Epithelial cell of proximal tubule (primary cell): ENCODE measurements at places on chromosomes 6 and 20. TPM values are rescaled to one million over a fixed set of nuclear protein-coding genes. Genes with fewer than 3 reads are reported as not detected.

GRCh38 chr6:105791583-105792318, 294.4 kb upstream of the PRDM1 start:
- no peak for DNase-seq

GRCh38 chr20:15317546-15318232, 980.3 kb upstream of the FLRT3 start:
- no peak for DNase-seq

DNA sequence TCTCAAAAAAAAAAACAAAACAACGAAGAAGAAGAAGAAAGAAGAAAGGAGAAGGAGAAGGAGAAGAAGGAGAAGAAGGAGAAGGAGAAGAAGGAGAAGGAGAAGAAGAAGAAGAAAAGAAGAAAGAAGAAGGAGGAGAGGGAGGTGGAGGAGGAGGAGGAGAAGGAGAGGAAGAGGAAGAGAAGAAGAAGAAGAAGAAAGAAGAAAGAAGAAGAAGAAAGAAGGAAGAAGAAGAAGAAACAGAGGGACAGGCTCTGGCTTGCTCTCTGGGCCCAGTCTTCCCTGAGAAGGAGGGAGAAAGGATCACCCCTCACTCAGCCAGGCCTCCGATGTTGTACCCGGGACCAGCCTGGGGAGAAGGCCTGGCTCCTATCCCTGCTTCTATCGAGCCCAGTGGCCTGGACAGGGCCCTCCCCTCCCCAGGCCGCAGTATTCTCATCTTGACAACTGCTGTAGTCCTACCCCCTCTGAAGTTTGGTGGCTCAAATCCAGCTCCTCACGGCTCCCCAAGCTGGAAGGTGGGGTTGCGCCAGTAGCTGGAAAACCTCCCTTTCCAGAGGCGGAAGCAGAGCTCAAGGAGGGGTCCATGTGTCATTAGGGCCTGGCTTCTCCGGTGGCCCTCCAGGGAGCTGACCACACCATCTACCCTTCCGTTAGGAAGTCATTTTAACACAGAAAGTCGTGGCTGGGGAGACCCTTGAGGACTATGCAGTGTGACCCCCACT, 18.9 kb downstream of the C6orf132 start:
- DNase-seq: no peak

Gene CALHM6
- 0.35 and 4.8 TPM in 2 replicates for total RNA-seq

Gene THBS2
- total RNA-seq: 2.5 and 2.7 TPM in 2 replicates

GRCh38 chr20:33578510-33578909, 83.6 kb upstream of the C20orf144 start:
- no peak for DNase-seq

DNA sequence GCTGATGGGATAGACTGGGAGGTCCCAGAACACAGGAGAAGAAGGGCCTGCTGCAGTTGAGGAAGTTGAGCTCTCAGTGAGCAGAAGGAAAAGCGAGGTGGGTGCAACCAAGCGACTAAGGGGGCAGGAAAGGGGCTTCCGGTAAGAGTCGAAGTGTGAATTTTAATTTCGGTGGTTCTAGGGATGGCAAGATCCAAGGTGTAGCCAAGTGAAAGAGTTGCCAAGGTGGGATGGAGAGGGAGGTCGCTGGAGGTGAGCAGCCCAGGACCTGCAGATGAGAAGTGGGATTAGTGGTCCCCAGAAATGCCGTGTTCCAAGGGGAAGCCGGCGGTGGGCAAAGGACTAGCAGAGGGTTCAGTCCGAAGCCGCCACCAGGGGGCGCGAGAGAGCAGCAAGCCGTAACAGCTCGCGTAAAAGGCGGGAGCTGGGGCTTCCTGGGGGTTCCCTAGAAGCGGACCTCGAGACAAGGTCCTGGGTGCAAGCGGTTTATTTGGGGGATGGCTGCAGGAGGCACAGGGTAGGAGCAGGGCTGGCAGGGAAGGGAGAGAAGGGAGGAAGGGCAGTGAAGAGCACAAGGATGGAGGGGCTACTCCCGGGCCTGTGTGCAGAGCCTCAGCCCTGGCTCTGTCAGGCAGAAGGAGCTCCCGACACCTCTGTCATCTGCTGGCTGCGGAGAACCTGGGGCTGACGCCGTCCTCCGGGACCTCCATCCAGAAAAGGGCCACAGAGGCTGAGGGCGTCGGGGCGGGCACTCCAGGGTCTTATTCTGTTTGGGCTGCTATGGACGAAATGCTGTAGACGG, 103.6 kb downstream of the PAX1 start:
- DNase-seq: no peak

Gene CLPSL1
- total RNA-seq: not detected in 2 replicates

Gene SH3BGRL2
- total RNA-seq: 10.3 and 13.9 TPM in 2 replicates

GRCh38 chr6:11096109-11096508, 2.5 kb downstream of the SMIM13 start:
- no peak for DNase-seq

DNA sequence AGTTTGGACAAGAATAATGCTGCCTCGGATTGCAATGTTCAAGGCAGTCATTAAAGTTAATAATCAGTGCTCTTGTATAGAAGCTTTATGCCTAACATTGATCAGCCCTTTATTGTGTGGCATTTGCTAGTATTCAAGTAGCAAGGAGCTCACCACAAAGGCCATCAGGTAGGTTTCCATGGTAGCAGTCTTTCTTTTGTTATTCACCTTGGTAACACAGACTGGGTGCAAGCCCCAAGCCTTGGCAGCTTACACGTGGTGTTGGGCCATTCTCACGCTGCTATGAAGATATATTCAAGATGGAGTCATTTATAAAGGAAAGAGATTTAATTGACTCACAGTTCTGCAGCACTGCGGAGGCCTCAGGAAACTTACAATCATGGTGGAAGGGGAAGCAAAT, 149.3 kb downstream of the ADAT2 start:
- no peak for DNase-seq

- no peak for DNase-seq
These were observed 151.7 kb upstream of the HDDC2 start for GRCh38 chr6:125453516-125453915.

GRCh38 chr6:18121580-18122127, 823 bp downstream of the NHLRC1 start:
- no peak for DNase-seq

GRCh38 chr20:3407040-3407770, at the start of gene DNAAF9:
Gene DNAAF9, minus strand, starts transcription at chr20:3407669. Its CDS starts 112 bp downstream, at chr20:3407557.
- no peak for DNase-seq

Gene CLPSL2
- total RNA-seq: not detected in 2 replicates

Gene RTEL1
- total RNA-seq: 26.5 and 29.1 TPM in 2 replicates

Gene LAMA4
- total RNA-seq: 0.58 and 8.0 TPM in 2 replicates

GRCh38 chr6:12968839-12969558, 252.4 kb downstream of the PHACTR1 start:
- no peak for DNase-seq

GRCh38 chr20:57922083-57922482, 212.3 kb upstream of the PMEPA1 start:
- no peak for DNase-seq

Gene NANP
- 4.4 and 8.8 TPM in 2 replicates for total RNA-seq

DNA sequence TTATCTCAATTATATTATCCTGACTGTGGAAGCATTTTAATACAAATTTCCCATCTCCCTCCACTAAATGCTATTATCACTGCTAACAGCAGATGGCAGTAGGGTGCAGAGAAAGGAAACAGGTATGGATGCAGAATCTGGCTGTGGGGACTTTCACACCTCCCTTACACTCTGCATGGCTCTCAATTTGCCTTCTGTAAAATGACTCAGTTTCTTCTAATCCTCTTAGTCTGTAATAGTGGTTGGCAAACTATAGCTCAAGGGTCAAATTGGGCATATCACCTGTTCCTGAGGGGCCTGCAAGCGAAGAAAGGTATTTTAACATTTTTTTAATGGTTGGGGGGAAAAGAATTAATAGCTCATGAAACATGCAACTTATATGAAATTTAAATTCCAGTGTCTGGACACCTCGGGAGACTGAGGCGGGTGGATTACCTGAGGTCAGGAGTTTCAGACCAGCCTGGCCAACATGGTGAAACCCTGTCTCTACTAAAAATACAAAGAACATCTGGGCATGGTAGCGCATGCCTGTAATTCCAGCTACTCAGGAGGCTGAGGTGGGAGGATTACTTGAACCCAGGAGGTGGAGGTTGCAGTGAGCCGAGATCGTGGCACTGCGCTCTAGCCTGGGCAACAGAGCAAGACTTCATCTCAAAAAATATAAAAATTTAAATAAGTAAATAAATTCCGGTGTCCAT, 83.5 kb downstream of the ZMYND8 start:
- DNase-seq: no peak

Gene DPPA5
- not detected in 2 replicates for total RNA-seq

GRCh38 chr20:24701027-24701426, 231.6 kb downstream of the SYNDIG1 start:
- DNase-seq: no peak

DNA sequence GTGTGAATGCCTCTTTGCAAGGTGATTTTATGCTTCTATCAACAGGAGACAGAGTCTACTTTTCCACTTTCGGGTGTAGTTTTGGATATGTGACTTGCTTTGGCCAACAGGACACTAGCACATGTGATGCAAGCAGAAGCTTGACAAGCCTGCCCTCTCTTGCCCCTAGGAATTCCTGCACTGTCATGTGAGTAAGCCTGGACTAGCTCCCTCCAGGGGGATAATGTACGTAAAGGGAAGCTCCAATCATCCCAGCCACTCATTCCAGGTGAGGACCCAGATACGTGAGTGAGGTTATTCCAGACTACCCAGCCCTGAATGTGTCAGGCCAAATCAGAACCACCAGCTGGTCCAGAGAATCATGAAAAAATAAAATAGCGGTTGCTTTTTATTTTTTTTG, 33.3 kb downstream of the BEND3 start:
- no peak for DNase-seq

Gene ABRACL
- 159 and 164 TPM in 2 replicates for total RNA-seq

GRCh38 chr20:22020201-22020600, 314.7 kb downstream of the PAX1 start:
- no peak for DNase-seq

Gene C20orf141
- 1.1 TPM in 1 of 2 replicates, not detected in the other for total RNA-seq

DNA sequence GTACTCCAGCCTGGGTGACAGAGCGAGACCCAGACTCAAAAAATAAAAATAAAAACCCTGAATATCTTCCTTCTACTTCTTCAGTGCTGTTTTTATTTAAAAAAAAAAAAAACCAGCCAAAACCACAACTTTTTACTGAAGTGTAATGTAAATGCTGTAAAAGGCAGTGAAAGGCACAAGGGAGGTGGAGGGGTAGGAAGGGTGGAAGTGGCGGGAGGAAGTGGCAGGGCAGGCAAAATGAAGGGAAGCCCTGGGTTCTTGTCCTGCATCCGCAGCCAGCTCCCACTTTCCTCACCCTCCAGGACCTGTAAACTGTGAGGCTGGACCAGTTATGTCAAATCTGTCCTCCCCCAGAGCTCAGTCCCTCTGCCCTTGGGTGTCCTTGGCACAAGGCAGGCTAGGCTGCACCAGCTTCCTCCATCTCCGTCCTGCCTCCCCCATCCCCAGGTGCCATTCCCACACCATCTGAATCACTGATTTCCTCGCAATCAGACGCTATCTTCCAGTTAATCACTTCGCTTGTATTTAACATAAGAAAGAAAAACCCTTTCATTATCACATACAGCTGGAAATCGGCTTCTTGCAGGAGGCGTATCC, 13.7 kb upstream of the PANK2 start:
- DNase-seq: no peak

DNA sequence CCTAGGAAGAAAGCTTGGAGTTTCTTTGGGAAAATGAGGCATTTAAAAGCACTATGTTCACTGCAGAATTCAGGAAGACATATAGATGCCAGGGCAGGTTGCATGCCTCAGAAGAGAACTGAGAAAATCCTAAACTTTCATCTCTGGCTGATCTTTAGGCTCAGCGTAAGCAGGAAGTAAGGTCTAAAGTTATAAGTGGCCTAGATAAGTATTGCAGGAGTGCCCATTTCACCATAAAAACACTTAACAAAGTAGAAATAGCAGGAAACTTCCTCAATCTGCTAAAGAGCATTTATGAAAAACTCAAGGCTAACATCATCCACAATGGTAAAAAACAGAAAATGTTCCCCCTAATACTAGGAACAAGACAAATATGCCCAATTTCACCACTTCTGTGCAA, 320.3 kb downstream of the BMP2 start:
- DNase-seq: no peak

GRCh38 chr6:3737149-3737830, 14.2 kb downstream of the PXDC1 start:
- DNase-seq: no peak

Gene SIM1
- 6.9 and 9.5 TPM in 2 replicates for total RNA-seq

Gene GFRAL
- not detected in 2 replicates for total RNA-seq

GRCh38 chr6:96735332-96735731, 101.9 kb downstream of the GPR63 start:
- DNase-seq: no peak

DNA sequence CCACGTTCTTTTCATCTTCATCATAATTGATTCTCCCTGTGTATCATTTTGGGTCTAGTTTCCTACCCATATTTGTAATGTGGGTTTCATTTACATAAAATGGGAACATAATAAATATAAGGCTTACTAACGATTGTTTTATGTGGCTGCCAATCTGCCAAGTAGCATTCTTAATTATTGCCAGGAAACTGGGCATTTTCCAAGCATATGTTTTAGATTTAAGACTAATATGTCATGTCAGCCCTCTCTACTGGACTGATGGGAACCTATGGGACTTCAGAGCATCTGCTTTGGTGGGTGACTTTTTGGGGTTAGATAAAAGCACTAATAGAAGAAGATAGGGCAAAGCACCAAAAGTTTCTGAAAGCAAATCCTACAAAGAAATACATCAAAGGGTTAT, 157.5 kb downstream of the TBX18 start:
- DNase-seq: no peak

GRCh38 chr20:24833592-24833991, 115.5 kb upstream of the CST7 start:
- no peak for DNase-seq

GRCh38 chr6:8558953-8559352, 123.6 kb upstream of the SLC35B3 start:
- no peak for DNase-seq

DNA sequence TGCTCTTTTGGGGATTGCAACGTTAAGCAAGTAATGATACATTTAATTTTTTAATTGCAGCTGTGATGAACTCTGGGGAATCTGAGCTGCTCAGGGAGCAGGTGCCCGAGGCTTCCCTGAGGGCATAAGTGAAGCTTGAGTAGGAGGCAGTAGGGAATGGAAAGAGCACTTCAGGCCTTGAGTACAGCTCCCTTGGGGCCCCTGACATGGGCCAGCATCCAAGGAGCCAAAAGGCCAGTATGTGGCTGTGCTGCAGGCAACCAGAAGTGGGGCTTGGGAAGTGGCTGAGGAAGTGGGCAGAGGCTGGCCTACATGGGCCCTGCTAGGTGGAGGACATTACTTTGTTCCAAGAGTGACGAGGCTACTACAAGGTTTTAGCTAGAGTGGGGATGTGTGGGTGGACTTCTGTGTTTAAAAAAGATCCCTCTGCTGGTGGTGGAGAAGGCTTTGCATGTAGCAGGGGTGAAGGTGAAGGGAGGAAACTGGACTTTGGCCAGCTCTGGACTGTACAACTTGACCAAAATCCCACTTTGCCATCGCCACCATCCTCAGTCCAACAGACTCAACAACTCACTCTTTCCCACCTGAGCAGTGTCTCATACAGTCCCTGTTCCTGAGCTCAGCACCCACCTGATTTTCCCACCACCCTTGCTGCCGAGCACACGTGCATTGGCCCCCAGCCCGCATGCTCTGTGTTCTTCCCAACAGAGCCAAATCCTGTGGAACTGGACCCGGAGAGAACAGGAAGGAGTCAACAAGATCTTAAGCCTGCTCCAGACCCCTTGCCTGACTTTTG, 10.9 kb upstream of the ZNF831 start:
- no peak for DNase-seq

Gene DLL1
- 1.4 and 1.7 TPM in 2 replicates for total RNA-seq

GRCh38 chr6:148791372-148791771, 44.5 kb downstream of the UST start:
- DNase-seq: no peak

GRCh38 chr20:61937146-61937962, 128.3 kb downstream of the TAF4 start:
- no peak for DNase-seq

Gene ERVFRD-1
- total RNA-seq: not detected in 2 replicates

Gene WFDC13
- not detected in 2 replicates for total RNA-seq
